ENCODE measurements at places on chromosomes 16 and 17.

DNA sequence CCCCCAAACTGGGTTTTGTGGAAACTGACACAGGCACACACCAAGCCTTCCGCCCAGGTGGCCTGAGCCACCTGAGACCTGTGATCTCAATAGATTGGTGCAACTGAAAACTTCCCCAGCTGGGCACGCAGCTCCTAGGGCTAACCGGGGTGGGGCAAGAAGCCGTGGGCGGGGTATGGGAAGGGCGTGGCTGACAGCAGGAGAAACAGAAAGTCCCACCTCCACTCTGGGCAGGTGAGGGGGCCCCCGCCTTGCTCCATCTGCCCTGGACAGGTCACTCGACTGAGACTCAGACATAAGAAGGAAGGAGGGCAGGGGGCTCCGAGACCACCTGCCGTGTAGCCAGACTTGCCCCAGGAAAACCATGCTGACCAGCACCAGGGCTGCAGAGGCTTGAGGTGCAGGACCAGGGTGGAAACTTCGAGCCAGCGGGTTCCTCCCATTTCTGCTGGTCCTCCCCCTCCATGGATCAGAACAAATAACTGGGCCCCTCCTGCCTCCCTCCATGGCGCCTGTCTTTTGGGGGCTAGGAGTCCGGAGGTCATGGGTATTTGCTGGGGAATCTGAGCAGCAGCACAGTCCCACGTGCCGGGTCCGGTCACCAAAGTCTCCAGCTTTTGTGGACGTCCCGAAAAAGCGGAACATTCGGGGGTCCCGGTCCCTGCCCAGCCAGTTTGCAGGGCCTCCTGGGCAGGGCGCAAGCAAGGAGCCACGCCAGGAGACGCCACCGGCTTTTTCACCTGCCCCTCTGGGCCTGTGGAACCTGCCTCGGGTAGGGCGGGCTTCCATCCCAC lies 1.3 kb downstream of the TIMP2 start:
- no peak for DNase-seq

GRCh38 chr16:83162791-83163190 lies 536.0 kb downstream of the CDH13 start:
- DNase-seq = no peak

- no peak for DNase-seq
Observed at GRCh38 chr17:77153999-77154586, 13.3 kb downstream of the SEC14L1 start.

- DNase-seq = no peak
Observed at GRCh38 chr16:64196444-64196843, 925.4 kb downstream of the CDH11 start.

- DNase-seq = no peak
Observed at GRCh38 chr17:8913091-8913490, 45.6 kb upstream of the PIK3R6 start.

DNA sequence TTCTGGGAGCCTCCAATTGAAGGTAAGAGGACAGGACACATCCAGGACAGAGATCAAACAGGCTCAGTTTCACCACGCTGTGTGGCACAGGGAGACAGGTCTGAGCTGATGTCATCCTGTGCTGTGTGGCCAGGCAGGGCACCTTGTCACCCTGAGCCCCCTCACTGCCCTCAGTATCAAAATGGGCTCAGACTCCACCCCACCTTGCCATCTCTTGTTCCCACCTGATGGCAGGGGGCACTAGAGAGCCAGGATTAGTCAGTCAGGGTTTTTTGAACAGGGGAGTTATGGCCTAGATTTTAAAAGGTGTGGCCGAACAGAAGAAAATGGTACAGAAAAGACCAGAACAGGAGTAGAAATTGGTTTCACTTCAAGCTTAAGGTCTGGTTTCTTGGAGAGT lies 2.6 kb downstream of the KAT2A start:
- DNase-seq = no peak

GRCh38 chr17:28849281-28849680 lies 5.5 kb upstream of the ERAL1 start:
- no peak for DNase-seq

DNA sequence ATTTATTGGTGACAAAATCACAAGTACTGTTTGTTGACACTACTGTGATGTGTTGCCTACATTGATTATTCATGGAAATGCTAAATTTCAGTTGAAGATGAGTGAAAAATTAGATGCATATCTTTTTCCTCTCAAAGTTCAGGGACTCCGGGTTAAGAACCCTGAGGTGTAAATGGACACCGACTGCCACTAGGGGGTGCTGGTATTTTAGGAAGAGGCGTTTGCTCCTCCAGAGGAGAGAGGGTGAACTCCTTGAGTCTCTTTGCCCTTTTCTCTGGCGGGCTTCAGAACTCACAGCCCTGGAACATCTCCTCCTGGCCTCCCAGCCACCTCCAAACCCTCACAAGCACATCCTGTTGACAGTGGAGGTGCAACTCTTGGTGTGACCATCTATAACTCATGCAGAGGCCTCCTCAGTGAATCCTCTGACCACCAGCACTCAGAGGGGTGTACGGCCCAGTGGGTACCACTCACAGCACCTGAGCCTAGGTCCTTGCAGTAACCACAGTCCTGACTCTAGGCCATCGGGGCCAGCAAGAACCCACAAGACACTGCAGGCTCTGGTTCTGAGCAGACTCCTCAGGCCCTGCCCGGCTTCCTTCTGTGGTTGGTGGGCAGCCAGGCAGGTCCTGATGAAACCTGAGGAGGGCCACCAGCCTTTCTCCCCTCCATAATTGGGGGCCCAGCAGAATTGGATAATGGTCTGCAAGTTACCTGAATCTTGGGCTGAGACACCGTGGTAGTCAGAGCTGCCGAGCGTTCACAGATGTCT lies 26.2 kb upstream of the PIK3R5 start:
- peak; percentile 30 for DNase-seq

- DNase-seq = no peak
Observed at GRCh38 chr17:81543756-81544155, 8.4 kb downstream of the FAAP100 start.

- peak; percentile 39 for DNase-seq
Observed at GRCh38 chr16:29994600-29995323, 655 bp downstream of the HIRIP3 start.

DNA sequence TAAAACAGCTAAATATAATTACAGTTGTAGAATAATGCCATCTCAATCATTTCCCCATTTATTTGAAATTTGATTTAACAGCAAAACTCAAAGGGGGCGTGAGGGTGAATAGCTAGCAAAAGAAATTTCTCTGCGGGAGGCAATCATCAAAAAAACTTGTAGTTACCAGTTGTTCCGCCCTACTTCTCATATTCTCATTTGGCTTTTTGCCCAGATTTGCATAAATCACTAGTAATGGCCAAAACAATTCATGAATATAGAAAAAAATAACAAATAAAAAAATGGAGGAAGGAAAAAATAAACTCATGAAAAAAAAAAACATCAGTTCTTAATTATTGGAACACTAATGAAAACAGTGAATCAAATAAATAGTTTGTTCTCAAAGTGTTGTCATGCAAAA lies 722.6 kb upstream of the KIF2B start:
- DNase-seq = no peak

DNA sequence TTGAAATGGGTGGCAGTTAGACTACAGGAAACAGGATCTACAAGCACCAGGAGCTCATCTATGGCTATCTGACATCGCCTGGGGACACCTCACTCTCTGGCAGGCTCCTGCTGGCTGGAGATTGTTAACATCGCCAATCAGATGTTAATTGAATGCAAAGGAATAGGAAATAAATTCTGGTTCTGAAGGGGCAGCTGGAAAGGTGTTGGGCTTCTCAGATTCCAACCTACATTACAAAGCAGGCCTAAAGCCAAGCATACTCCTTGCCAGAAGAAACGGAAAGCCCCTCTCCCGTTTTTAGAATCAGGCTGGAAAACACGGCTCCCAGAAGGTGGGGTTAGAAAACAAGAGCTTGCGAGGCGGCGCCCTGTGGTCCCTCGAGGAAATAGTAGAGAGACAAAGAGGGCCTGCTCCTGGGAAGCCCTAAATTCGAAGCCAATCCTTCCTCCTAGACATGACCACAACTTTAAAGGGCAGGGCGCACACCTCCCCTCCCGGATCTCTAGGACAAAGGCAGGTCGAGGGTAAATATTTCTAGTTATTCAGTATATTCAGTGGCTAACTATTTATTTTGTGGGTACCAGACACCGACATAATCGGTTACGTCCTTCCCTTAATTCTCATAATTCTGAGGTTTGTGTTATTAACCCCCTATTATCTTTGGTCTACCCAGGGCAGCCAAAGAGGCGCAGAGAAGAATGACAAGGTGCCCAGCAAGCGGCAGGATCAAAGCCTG lies 763 bp upstream of the TOM1L1 start:
- DNase-seq = no peak

- no peak for DNase-seq
Observed at GRCh38 chr16:88992351-88993165, 15.6 kb upstream of the CBFA2T3 start.

GRCh38 chr17:74444406-74444805 lies 12.5 kb downstream of the GPRC5C start:
- DNase-seq = no peak

Measured in GM04504 (cell line).